Thyroid gland (tissue), 4 donors: ENCODE measurements at places on chromosomes 1 and 21.

GRCh38 chr1:67705735-67706453, 20.9 kb downstream of the GADD45A start:
- peak; percentile 72 for DNase-seq

GRCh38 chr1:200619894-200620272, 668 bp downstream of the KIF14 start:
- no peak for DNase-seq

- DNase-seq, result no peak
Measured at GRCh38 chr1:174990382-174990999, 9.3 kb upstream of the CACYBP start.

GRCh38 chr1:203083463-203083921, 2.3 kb downstream of the MYOG start:
- DNase-seq, result no peak

DNA sequence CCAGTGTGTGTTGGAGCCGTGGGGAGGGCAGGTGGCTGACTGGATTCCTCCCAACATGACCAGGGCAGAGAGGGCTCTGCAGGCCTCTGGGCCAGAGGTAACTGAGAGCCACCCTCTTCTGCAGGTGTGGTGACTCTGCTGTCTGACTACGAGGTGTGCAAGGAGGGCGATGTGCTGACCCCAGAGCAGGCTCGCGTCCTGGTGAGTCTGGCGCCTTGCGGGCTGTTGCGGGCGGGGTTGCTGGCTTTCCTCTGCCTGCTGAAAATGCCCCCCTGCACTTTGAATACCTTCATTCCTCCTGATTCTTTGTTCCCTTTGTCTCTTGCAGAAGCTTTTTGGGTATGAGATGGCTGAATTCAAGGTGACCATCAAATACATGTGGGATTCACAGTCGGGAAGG, 6.7 kb downstream of the MRTO4 start:
- DNase-seq, result no peak

- no peak for DNase-seq
Measured at GRCh38 chr1:182351790-182352364, 39.7 kb downstream of the GLUL start.

DNA sequence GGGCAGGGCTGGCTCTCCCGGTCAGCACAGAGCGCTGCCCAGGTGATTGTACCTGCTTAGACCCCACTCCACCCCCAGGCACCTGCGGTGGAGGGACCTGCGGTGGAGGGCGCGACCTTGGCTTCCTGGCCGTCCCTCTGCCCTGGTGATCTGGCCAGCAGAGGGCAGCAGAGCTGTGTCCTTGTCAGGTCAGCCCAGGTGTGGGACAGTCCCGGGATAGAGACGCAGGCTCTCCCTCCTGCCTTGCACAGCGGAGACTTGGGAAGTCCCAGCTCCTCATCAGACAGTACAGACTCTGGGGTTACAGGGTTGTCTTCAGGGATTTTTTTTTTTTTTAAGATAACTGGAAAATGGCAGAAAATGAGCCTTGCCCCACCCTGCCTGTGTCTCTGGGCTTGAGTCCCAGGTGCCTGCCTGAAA, 10.0 kb downstream of the SLX9 start:
- peak; percentile 93 for DNase-seq

- no peak for DNase-seq
Measured at GRCh38 chr1:219782311-219782710, 146.0 kb downstream of the SLC30A10 start.

- DNase-seq, result no peak
Measured at GRCh38 chr1:71956613-71957285, 325.6 kb downstream of the NEGR1 start.

GRCh38 chr1:26839339-26839722, 12.8 kb downstream of the ZDHHC18 start:
- no peak for DNase-seq

GRCh38 chr1:177927021-177927596, 42.7 kb downstream of the SEC16B start:
- DNase-seq, result no peak

DNA sequence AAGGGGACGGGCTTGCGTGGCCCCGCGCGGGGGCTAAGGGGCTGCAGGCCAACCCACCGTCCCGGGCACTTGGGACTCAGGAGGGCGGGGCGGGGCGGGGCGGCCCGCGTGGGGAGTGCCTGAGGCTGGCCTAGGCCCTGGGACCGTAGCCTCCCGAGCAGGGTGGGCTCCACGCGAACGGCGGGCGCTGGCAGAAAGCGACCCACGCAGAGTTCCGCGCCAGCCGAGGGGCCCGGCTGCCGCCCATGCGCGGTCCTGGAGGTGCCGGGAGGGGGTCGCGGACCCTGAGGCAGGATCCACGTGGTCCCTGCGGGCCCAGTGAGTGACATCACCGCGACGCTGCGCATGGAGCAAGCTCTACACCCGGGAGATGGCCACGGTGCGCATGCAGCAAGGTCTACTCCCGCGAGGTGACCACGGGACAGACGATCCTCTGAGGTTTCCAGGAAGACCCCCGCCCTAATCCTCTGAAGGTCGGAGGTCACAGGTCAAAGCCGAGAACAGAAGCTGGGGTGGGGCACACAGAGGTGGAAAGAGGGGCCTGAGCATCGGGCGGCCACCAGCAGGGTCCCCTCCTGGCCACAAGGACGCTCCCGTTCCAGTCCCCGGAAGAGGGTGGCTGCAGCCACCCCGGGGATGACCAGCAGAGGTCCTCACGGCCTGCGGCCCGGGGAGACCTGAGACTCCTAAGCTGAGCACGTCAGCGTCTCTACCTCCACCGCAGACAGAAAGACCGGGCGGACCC, 13.5 kb upstream of the SLC19A1 start:
- peak; percentile 91 for DNase-seq

DNA sequence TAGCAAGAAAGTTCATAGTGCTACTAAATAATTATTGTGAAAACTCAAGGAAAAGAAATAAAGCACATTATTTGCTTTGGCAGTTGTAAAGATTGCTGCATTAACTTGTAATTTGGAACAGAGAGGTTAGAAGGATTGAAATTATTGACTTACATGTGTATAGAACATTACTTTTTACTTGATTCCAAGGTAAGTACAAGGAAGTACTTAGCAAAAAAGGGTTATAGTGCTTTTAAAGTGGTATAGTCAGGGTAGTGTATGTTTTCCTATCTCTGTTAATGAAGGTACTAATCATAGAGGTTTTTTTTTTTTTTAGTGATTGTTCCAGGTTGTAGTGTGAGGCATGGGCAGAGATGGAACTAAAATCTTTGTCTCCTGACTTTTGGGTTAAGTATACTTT, 29.4 kb downstream of the MAN1A2 start:
- no peak for DNase-seq

DNA sequence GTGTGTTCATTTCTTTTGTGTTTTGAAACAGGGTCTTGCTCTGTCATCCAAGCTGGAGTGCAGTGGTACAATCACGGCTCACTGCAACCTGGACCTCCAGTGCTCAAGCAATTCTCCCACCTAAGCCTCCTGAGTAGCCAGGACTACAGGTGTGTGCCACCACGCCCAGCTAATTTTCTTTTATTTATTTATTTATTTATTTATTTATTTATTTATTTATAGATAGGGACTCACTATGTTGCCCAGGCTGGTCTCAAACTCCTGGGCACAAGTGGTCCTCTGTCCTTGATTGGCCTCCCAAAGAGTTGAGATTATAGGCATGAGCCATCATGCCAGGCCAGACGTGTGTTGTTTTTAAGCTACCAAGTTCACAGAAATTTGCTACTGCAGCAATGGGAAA, 43.8 kb upstream of the TLR5 start:
- DNase-seq, result no peak

GRCh38 chr1:19858893-19859292, 23.3 kb upstream of the OTUD3 start:
- no peak for DNase-seq

DNA sequence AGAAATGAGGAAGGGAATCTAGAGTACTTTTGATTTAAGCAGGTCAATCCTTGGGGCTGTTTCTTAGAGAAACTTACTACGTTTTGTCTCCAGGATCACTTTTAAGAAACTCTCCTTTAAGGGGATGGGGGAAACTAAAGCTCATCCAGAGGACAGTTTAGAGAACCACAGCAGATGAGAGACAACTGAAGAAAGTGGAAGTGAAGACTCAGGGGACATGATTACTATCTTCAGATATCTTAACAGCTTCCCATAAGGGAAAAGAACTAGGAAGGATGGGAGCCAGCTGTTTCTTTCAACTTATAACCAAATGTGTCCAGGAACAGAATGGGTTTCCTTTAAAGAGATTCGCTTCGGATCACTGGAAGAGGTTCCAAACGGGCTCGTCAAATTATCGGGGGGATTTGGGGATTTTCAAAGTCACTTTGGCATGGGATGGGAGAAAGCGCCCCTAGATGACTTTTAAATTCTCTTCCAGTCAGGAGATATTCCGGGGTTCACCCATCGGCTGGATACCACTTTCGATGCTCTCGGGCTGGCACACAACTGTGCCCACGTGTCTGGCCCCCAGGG, 1.2 kb downstream of the SCMH1 start:
- DNase-seq, result no peak

- DNase-seq, result no peak
Measured at GRCh38 chr1:94666797-94667196, 125.2 kb upstream of the F3 start.

- DNase-seq, result peak; percentile 59
Measured at GRCh38 chr1:116737020-116737854, 17.0 kb upstream of the CD2 start.

DNA sequence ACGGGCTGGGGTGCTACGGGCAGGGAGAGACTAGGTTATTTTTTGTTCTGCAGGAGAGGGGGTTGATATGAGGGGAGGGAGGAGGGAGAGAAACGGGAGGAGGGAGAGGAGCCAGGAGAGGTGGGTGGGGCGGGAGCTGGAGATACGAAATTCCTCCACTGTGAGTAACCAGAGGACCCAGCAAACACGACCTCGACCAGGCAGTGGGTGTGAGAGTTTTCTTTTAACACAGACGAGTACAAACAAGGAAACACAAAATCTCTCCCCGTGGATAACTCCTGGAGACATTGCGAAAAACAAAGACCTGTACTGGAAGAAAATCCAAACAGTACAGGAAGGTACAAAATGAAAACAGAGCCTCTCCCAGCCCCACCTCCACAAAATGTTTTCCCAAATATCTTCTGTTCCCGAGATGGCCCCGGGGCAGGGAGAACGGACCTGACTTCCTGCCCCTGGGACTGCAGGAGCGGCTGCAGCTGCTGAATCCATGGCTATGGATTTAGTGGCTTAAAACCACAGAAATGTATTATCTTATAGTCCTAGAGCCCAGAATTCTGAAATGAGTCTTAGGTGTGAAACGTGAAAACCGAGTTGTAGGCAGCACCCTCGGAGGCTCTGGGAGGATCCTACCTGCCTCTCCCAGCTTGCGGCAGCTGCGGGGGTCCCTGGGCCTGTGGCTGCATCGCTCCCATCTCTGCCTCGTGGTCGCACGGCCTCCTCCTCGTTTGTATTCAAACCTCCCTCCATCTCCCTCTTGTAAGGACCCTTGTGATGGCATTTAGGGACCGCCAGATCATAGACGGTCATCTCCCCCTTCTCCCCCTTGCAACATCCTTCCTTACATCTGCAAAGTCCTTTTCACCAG, 82.2 kb downstream of the RIPK4 start:
- no peak for DNase-seq

GRCh38 chr1:31723828-31724359, 20.1 kb upstream of the COL16A1 start:
- DNase-seq, result peak; percentile 65

- DNase-seq, result no peak
Measured at GRCh38 chr1:109478806-109479205, 4.9 kb upstream of the ATXN7L2 start.

DNA sequence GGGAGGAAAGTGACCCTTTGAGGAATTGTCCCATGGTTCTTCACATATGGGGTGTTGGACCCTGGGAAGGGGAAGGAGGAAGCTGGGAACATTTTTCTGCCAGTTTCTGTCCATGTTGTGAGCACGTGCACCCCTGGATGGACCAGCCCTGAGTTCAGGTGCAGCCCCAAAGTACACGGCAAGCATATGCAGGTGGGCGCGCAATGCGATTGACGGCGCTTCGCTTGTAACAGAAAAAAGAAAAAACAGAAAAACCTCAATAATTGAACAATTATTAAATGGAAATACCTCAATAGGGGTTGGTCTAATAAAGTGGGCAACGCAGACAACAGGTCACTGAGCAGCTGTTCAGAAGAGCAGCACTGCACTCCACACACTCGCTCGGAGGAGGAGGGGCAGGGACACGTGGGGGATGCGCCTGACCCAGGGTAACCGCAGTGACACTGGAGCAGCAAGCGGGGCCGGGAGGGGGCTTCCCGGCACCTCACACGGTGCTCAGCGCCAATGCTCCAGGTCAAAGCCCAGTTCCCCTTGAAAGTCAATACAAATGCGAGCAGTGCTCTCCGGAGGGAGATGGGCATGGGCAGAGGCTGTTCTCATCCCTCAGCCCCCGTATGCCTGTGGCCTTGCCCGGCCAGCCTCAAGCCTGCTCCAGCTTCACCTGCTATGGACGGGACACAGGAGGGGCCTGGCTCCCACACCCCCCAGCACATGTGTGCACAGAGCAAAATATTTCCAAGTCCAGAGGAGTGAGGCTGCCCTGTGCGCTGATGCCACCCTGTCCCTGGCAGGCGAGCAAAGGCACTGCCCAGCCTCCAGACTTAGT, 6.6 kb upstream of the ACTRT2 start:
- no peak for DNase-seq

- DNase-seq, result peak; percentile 49
Measured at GRCh38 chr1:30733493-30733892, 10.1 kb upstream of the MATN1 start.

DNA sequence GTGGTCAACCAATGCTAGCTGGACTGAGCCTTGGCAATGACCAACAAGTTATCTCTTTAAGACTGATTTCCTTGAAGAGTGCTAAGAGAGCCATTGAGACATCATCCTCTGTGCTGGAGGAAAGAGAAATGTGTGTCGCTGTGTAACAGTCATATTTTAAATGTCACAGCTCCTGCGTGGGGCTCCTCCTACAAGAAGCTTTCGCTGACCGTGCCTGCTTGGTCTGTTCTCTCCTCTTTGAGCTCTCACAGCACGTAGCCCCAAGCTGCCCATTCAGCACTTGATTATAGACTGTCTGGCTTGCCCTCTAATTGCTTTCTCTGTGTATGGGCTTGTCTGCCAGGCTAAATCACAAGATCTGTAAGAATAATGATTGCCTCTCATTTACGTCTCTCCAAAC, 221.3 kb downstream of the FOXD2 start:
- DNase-seq, result no peak

DNA sequence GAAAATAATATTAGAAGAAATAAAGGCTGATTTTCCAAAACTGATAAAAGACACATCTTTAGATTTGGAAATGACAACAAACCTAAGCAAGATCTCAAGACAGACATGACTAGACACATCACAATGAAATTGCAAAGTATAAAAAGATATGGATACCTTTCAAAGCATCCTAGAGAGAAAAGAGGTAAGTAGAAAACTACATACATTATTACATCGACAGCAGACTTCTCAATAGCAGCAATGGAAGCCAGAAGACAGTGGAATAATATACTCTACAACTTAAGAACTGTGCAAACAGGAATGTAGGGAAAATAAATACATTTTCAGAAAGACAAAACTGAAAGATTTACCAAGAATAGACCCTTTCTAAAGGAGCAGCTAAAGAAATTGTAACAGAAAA, 50.2 kb downstream of the DENND1B start:
- no peak for DNase-seq

GRCh38 chr1:31381394-31382294, 8.8 kb upstream of the FABP3 start:
- DNase-seq, result no peak

GRCh38 chr1:173405834-173406233, 71.3 kb upstream of the PRDX6 start:
- no peak for DNase-seq

GRCh38 chr1:231763456-231763855, 136.9 kb downstream of the DISC1 start:
- no peak for DNase-seq

- no peak for DNase-seq
Measured at GRCh38 chr1:87435484-87435883, 106.8 kb downstream of the LMO4 start.
